Small intestine (tissue), 16 donors: ENCODE measurements at places on chromosomes 1 and 21. TPM values are rescaled to one million over a fixed set of nuclear protein-coding genes. Genes with fewer than 3 reads are reported as not detected.

DNA sequence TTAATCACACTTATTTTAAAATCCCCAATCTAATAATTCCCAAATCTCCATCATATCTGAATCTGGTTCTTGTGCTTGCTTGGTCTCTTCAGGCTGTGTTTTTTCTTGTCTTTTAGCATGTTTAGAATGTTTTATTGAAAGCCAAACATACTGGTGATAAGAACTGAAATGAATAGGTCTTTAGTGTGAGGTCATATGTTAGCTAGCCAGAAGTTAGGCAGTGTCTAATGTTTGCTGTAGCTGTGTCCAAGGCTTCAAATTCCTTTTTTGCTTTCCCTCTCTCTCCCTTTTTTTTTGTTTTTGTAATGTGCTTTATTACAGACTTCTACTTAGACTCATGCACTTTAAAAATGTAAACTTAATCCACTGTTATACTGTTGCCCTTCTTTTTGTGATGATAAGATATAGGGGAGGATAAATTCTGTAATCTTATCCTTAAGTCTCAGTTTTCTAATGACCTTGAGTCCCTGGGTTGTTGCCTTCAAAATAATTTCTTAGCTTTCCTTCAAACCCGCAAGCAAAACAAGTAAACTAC, 725.1 kb downstream of the BRINP3 start:
- H3K36me3 ChIP-seq = no peaks in the 10 kb centered on the region
- H3K27me3 ChIP-seq = no peaks in the 10 kb centered on the region
- no peak for DNase-seq
- no peak overlapping the region for H3K27ac ChIP-seq

- H3K27me3 ChIP-seq = peaks cover 48% of the 10 kb centered on the region
- DNase-seq = no peak
- no peak overlapping the region for H3K27ac ChIP-seq
- H3K4me1 ChIP-seq = no peaks in the 10 kb centered on the region
Observed at GRCh38 chr1:111992476-111992875, 3.0 kb upstream of the KCND3 start.

DNA sequence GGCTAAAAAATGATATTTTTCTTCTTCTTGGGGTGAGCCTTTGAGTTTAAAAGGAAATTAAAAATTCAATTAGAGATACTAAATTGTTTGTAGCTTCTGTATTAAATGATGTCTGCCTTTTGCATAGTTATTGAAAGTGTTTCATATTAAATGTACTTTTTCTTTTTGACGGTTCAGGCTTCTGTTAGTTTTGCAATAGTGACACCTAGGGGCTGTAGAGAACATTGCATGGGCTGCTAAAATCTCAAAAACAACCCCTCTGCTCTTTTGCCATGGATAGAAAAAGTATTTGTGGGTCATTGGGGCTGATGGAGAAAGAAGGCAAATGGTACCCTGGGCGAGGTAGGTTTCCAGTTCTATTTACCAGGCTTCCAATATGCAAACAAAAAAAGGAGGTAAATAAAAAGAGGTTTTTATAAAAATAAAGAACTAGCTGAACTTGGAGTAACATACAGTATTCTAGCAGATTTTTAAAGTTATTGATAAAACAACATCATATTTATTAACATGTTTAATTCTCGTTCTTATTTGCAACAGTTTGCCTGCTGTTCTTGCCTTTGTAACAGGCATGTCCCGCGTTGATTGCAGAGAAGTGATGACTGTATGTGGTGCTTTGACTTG, 115.4 kb upstream of the HOOK1 start:
- peaks cover 21% of the 10 kb centered on the region for H3K4me1 ChIP-seq
- no peaks in the 10 kb centered on the region for H3K27me3 ChIP-seq

- no peaks in the 10 kb centered on the region for H3K4me1 ChIP-seq
- DNase-seq = no peak
- no peaks in the 10 kb centered on the region for H3K27me3 ChIP-seq
- no peak within 1 kb of the TSS for H3K4me3 ChIP-seq
Observed at GRCh38 chr1:109539676-109540075, at the start of gene GPR61. TSS of gene GPR61 (plus strand) at chr1:109539872. CDS start at chr1:109543023, 3,151 bp downstream.

DNA sequence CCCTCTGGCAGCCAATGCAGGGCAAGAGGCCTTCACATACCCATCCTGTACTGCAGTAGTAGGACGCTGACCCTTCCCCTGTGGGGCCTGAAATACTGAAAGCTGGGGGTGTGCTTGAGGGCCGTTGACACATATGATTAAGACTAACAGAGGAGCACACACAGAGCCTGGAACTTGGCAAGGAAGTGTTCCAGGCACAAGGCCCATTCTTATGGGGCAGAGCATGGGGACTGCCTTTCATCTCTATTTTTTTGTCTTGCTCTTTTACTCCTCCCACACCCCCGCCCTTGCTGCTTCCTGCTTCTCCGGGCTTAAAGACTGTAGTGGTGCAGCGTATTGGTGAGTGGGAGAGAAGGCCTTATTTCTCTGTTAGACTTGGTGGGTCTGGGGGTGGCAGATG, 137.4 kb downstream of the BACH1 start:
- no peaks in the 10 kb centered on the region for H3K36me3 ChIP-seq
- no peak overlapping the region for H3K27ac ChIP-seq
- H3K4me3 ChIP-seq = no peak overlapping the region
- H3K4me1 ChIP-seq = no peaks in the 10 kb centered on the region

- no peak for DNase-seq
- no peaks in the 10 kb centered on the region for H3K27me3 ChIP-seq
Observed at GRCh38 chr1:224064150-224064549, 49.8 kb upstream of the FBXO28 start.

DNA sequence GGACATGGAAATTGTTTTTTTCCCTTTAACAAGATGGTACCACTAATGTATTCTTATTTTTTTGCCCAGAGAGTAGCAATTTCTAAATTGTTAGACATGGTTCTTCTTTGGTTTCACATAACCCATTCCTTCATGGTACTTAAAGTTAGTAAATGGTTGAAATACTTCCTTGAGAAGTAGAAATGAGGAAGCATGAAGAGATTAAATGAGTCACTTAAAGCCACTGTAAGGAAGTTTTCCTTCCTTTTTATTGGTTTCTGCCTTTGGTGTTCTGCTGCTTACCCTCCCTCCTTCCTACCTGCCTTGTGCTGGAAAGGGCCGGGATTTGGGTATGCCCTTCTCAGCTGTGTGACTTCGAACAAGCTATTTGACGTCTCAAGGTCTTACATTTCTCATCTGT, 101.0 kb downstream of the KIF26B start:
- DNase-seq = no peak
- H3K4me3 ChIP-seq = no peak overlapping the region
- H3K36me3 ChIP-seq = no peaks in the 10 kb centered on the region
- H3K27me3 ChIP-seq = no peaks in the 10 kb centered on the region

GRCh38 chr1:231553320-231553719, 24.9 kb downstream of the TSNAX start:
- H3K4me1 ChIP-seq = no peaks in the 10 kb centered on the region
- no peak overlapping the region for H3K27ac ChIP-seq
- peaks cover 12% of the 10 kb centered on the region for H3K36me3 ChIP-seq
- DNase-seq = no peak
- no peaks in the 10 kb centered on the region for H3K27me3 ChIP-seq

GRCh38 chr1:198660341-198661261, 21.8 kb downstream of the PTPRC start:
- no peak overlapping the region for H3K4me3 ChIP-seq
- no peaks in the 10 kb centered on the region for H3K36me3 ChIP-seq
- no peaks in the 10 kb centered on the region for H3K27me3 ChIP-seq
- no peak for DNase-seq
- H3K27ac ChIP-seq = no peak overlapping the region

DNA sequence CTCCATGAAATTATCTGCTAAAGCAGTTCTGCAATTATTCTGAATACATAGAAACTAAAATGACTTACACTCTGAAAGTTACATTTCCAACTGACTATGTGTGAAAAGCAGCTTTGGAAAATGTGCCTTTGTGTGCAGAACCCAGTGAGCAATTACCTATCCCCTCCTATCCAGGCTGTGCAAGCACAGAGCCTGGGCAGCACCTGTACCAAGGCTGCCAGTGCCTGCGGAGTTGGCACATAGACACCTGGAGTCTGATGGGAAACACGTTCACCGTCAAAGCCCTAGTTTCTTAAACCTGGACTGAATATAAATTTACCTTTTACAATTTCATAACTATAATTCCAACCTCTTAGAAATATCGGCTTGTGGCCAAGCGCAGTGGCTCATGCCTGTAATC, 307.3 kb downstream of the KCNH1 start:
- no peak overlapping the region for H3K27ac ChIP-seq
- DNase-seq = no peak
- H3K4me3 ChIP-seq = no peak overlapping the region
- H3K4me1 ChIP-seq = no peaks in the 10 kb centered on the region

DNA sequence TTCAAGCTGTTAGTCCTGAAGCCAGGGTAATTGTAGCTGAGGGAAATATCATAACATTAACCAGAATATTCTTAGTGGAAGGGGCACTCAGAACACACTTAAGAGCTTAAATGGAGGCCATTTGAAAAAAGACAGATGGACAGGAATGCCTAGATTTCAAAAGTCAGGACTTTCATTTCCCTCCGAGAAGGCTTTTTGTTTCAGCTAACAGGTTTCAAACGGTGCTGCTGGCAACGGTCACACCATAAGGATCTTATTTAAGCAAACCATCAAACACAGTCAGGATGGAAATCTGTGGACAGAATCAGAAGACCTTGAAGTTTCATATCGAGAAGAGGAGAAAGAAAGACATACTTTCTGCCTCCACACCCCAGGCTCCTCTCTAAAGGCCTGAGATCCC, 70.1 kb downstream of the SLC66A1 start:
- no peak overlapping the region for H3K4me3 ChIP-seq
- no peak overlapping the region for H3K27ac ChIP-seq
- peaks cover 11% of the 10 kb centered on the region for H3K36me3 ChIP-seq
- peaks cover 52% of the 10 kb centered on the region for H3K4me1 ChIP-seq
- H3K27me3 ChIP-seq = no peaks in the 10 kb centered on the region

OR2T11 gene
- not detected for polyA plus RNA-seq

MSH4 gene
- polyA plus RNA-seq = 0.21 TPM

ATP13A2 gene
- polyA plus RNA-seq = 33.7 TPM

CFAP107 gene
- polyA plus RNA-seq = not detected

PDPN gene
- 4.8 TPM for polyA plus RNA-seq
